ENCODE measurements at places on chromosomes 6 and 20.

GRCh38 chr20:41347523-41348429 is 7.2 kb downstream of the LPIN3 start:
- no peak for DNase-seq

DNA sequence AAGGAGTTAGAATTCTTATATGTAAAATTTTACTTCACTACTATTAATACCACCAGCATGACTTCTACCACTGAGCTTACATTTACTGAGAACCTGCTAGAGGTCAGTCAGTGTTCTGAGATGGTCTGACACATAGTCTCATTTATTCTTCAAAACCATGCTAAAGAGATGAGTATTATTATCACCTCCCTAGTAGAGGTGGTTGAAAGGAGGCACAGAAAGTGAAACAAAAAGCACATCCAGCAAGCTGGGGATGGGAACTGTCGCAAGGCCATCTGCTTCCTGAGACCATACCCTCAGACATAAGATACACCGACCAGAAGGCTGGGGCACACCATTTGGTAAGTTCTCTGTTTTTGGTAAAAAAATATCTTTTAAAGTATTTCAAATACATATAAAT is 137.7 kb downstream of the INSM1 start:
- DNase-seq, result no peak

DNA sequence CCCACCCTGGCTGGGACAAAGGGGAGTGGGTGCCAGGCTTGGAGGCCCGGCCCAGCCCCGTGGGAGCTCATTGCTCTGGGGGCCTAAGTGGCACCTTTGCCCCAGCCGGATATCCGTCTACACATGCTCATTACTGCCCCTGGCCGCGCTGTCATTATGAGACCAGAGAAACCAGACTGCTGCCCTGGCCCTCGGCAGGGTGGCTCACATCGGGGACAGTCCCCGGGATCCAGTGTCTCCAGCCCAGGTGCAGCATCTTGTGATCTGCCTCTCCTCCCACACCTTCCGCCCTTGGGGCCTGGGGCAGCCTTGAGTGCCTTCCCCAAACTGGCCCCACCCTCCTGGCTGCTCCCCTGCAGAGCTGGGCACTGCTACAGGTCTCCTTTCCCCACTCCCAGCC is 4.9 kb downstream of the SRMS start:
- no peak for DNase-seq

DNA sequence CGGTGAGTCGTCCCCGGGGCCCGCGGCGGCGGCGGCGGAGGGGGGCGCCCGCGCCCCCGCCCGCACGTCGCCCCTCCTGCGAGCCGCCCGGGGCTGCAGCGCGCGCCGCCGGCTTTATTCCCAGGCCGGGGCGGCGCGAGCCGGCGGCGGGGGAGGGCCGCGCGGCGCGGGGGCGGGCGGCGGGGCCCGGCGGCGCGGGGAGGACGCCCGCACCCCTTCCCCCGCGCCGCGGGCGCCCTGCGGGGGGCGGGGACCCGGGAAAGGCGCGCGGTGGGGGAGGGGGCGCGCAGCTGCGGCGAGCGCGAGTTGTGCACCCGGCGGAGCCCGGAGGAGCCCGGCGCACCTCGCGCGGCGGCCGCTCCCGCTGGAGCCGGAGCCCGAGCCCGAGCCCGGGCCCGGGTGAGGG is 646 bp downstream of the HMGA1 start:
- peak; percentile 28 for DNase-seq

GRCh38 chr6:108714101-108714765 is 134.0 kb upstream of the ARMC2 start:
- no peak for DNase-seq

- no peak for DNase-seq
Observed at GRCh38 chr20:20664795-20665589, 47.5 kb downstream of the RALGAPA2 start.

- DNase-seq, result no peak
Observed at GRCh38 chr6:112172540-112172939, 81.8 kb downstream of the LAMA4 start.

DNA sequence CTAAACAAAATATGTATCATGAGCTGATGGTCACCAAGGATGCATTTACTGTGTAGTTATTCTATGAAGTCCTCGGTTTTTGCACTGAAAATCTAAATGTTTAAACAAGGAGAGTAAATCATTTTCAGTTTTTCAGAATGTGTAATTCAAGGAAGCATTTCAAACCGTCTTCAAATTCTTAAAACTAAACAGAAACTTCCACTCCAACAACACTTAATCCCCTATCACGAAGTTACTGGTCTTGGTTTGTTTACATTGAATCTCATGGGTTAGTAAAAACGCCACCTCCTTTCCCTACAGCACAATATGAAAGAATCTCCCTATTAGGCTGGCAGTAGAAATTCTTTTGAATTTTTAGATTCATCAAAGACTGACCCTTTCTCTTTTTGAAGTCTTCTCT is 192.9 kb downstream of the AIG1 start:
- no peak for DNase-seq

- DNase-seq, result no peak
Observed at GRCh38 chr20:15921930-15922329, 651.3 kb downstream of the KIF16B start.

- no peak for DNase-seq
Observed at GRCh38 chr6:92050216-92050615, 1369.1 kb downstream of the EPHA7 start.

DNA sequence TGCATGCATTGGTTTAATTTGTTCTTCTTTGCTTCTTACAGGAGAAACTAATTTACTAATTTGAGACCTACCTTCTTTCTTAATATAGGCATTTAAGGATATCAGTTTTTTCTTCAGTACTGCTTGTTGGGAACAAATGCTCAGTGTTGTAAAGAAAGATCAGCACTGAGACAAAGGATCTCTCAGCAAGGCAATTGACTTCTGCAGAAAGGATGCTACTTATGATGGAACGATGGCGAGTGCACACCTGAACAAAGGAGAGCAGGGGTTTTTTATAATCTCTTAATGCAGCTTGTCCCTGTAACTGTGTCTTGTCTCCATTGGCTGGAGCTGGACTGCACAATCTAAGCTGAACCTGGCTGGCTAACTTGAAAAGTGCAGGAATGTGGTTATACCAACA is 64.2 kb downstream of the RPP21 start:
- no peak for DNase-seq

- no peak for DNase-seq
Observed at GRCh38 chr6:16633465-16633864, 127.8 kb downstream of the ATXN1 start.

DNA sequence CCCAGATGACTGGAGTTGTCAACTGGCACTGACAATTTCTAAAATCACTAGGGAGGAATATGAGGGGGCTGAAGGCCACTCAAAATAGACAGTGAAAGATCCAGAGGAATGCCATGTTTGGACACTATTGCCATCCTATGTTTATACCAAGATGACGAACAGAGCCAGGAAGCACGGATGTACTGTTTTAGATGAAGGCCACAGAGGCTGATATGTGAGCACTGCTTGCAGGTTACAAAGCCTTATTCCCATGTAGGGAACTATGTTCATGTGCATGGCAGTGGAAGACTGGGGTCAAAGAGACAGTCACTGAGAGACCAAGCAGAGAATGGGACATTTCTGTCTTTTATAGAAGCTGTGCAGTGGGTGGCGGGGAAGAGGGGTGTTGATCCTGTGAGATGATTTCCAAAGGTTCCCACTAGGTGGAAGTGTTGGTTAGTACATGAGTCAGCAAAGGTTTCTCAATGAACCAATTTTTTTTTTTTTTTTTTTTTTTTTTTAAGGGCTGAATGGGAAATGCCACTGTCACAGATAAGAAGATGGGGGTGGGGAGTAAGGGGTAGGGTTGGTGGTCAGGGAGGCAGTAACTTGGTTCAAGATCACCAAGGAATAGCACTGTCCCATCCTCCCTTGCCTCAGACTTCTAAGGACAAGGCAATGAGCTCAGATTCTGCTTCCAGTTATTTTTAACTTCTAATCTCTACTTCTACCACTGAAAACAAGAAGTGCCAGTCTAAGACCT is 46.7 kb upstream of the MOCS1 start:
- no peak for DNase-seq

GRCh38 chr6:154675602-154676088 is 57.6 kb upstream of the SCAF8 start:
- DNase-seq, result peak; percentile 86

DNA sequence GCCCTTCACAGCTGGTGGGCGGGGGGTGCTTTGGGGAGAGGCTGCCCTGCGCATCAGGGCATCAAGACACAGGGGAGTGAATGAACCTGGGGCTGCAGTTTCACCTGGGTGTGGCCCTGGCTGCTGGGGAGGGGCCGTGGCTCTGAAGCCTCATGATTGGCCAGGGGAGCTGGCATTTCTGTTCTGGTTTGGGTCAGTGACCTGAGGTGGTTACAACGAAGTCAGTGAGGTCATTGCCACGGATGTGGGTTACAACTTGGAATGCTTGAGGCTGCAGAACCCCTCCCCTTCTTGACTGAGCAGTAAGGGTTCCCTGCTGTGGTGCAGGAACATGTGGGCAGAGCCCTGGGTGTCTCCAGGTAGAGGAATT is 3.0 kb downstream of the TCEA2 start:
- no peak for DNase-seq

DNA sequence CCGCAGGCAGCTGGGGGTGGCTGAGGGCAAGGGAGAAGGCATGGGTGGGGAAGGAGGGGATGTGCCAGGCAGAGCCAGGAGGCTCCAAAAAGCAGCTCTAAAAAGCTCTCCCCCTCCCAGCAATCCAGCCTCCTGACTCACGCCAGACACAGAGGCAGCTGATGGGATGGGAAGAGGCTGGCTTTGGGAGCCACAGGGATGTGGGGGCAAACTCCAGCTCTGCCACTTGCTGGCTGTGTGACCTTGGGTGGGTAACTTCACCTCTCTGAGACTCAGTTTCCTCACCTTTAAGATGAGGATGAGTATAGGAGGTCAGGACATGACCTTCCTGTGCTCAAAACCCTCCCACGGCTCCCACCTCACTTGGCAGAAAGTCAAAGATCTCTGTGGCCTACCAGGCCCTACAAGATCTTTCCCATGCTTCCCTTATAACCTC is 148.9 kb downstream of the CEBPB start:
- no peak for DNase-seq

- DNase-seq, result no peak
Observed at GRCh38 chr20:46563170-46563859, 12.9 kb upstream of the OCSTAMP start.

DNA sequence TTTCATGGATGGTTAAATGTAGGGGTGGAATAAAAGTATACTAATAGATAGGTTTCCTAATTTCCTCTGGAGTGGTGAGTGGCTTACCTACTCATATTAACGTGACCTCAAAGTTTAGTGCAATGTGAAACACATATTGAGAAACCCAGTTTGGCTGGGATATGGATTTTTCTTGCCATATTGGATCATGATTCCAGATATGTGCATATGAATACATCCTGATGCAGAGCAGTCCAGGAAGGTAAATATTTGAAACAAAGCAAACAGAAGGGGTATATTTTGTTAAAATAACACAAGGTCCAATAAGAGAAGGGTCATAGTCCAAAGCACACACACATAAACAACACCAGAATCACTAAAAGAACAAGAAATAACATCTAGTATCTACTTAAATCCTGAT is 608.1 kb downstream of the PKHD1 start:
- no peak for DNase-seq

DNA sequence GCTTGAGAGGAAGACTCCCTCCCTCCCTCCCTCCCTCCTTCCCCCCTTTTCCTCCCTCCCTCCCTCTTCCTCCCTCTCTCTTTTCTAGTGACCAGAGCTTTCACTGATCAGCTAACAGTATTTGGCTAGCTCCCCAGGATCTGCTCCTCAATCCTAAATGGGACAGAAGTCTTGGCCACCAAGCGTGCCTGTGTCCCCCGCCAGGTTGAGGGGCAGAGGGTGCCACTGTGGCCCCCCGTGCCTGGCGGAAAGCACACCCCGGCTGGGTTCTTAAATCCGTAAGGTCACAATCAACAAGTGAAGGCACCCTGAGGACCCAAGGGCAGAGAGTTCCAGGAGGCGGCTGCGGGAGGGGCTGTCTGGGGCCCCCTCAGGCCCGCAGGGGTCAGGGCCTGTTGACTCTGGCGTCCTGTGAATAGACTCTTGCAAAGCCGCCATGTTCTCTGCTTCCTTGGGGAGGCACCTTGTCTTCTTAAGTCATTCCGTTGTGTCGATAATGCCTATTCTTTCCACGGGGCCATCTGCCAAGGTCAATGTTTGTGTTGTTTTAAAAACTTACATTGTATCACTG is 38.9 kb upstream of the STX16 start:
- DNase-seq, result no peak

GRCh38 chr20:35891375-35891774 is 62.9 kb downstream of the SCAND1 start:
- DNase-seq, result no peak

DNA sequence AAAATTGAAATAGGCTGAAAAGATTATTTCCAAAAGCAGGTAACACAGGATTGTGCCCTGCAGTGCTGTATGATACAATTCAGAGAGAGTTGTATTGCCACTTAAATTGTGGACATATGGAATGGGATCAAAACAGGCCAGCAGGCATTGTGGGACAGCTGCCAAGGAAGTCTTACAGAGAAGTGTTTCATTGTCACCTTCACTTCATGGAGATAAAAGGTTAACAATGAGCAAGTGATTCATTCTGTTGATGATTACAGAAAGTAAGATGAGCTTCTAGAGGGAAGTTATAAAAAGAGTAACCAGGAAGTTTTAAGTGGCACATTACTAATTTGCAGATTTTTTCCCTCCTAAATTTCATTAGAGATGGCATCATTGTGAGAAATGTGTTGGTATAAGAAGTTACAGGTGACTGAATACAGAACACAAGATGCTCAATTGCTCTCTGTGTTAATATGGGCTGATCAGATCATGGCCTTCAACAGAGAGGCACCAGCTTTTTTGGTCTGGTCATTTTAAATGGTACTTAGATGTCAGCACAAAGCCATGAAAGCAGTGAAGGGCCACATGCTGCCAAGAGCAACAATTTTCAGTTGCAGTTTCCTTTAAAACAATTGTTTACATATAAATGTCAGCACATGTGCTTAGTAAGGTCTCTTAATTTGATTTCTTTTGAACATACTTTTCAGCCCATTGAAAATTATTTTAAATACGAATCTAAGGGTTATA is 402.5 kb upstream of the FKBP1C start:
- DNase-seq, result no peak

DNA sequence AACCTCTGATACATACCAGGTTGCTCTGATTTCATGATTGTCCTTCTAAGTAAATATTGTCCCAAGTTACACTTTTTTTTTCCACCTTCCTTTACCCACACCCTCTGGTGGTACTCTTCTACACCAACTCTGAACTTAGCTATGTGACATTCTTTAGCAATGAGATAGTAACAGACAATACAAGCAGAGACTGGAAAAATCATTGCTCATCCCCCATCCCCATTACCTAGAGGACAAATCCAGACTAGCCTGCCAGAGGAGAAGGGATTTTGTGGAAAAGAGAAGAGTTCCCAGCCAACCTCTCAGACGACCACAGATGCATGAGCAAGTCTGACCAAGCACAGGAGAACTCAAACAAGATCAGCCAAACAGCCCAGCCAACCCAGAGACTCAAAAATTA is 32.8 kb upstream of the TFAP2B start:
- no peak for DNase-seq

- DNase-seq, result no peak
Observed at GRCh38 chr6:93120154-93120742, 299.1 kb downstream of the EPHA7 start.

GRCh38 chr6:126682440-126682839 is 342.5 kb downstream of the CENPW start:
- DNase-seq, result no peak

Data from stimulated activated CD4-positive, alpha-beta T cell treated with anti-CD3 and anti-CD28 coated beads, Interleukin-4, amount 100 ng/mL, for 4 hours (primary cell).